ENCODE measurements at places on chromosomes 1 and 21. TPM values are rescaled to one million over a fixed set of nuclear protein-coding genes. Genes with fewer than 3 reads are reported as not detected.

- no peaks in the 10 kb centered on the region for H3K36me3 ChIP-seq
- DNase-seq = no peak
- no peak overlapping the region for H3K4me3 ChIP-seq
- no peak overlapping the region for H3K27ac ChIP-seq
These were observed 9.5 kb upstream of the ZBTB18 start for GRCh38 chr1:244041466-244042120.

GRCh38 chr1:16158025-16158424 lies 2.2 kb upstream of the EPHA2 start:
- H3K4me3 ChIP-seq = peak overlapping the region; percentile 18
- DNase-seq = no peak
- peaks cover 8% of the 10 kb centered on the region for H3K27me3 ChIP-seq
- peak overlapping the region; percentile 53 for H3K27ac ChIP-seq
- H3K4me1 ChIP-seq = peaks cover 70% of the 10 kb centered on the region

DNA sequence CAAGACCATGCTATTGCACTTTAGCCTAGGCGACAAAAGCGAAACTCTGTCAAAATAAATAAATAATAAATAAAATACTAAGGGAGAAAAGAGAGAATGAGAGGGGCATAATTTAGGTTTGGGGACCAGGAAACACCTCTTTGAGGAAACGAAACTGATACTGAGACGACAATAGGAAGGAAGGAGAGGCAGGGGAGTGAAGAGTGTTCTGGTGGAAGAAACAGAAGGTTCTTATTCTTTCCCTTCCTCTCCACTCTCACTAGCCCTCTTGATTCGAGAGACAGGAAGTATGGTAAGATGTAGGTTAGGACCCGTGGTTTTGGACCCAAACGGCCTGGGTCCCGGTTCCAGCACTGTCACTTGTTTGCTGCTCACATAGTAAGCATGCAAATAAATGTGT lies 1.6 kb upstream of the NKAIN1 start:
- H3K27ac ChIP-seq = no peak overlapping the region
- no peak overlapping the region for H3K4me3 ChIP-seq
- peaks cover 8% of the 10 kb centered on the region for H3K4me1 ChIP-seq
- DNase-seq = no peak
- peaks cover 4% of the 10 kb centered on the region for H3K36me3 ChIP-seq
- H3K27me3 ChIP-seq = peaks cover 42% of the 10 kb centered on the region

GRCh38 chr1:51989582-51990477 lies 670 bp downstream of the RAB3B start:
- no peak overlapping the region for H3K27ac ChIP-seq
- H3K27me3 ChIP-seq = peaks cover 20% of the 10 kb centered on the region
- H3K4me1 ChIP-seq = peaks cover 10% of the 10 kb centered on the region
- H3K36me3 ChIP-seq = no peaks in the 10 kb centered on the region
- peak overlapping the region; percentile 87 for H3K4me3 ChIP-seq

- no peak overlapping the region for H3K4me3 ChIP-seq
- H3K4me1 ChIP-seq = no peaks in the 10 kb centered on the region
- H3K27ac ChIP-seq = no peak overlapping the region
These were observed 8.4 kb downstream of the MYBPH start for GRCh38 chr1:203167026-203167912.

GRCh38 chr1:42756956-42757891 lies 9.6 kb downstream of the P3H1 start:
- peaks cover 8% of the 10 kb centered on the region for H3K4me1 ChIP-seq
- DNase-seq = peak; percentile 27
- H3K4me3 ChIP-seq = no peak overlapping the region
- H3K27ac ChIP-seq = peak overlapping the region; percentile 58
- H3K36me3 ChIP-seq = peaks cover 87% of the 10 kb centered on the region

DNA sequence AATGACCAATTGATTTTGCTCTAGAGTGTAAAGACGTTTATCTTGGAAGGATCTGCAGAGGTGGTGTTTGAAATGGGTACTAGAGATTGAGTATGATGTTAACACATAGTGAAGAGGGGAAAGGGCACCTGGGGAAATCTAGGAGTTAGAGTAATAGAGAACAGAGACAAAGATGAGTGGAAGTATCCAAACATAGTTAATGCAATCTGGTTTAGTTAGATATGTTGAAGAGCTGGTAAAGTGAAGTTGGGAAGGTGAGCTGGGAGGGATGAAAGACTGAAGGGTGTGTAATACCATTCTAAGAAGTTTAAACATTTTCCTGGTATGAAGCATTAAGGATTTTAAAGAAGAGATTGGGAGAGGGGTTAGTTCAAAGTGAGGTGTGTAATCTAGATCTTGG lies 11.0 kb downstream of the XPR1 start:
- no peak for DNase-seq
- H3K36me3 ChIP-seq = no peaks in the 10 kb centered on the region
- H3K27ac ChIP-seq = no peak overlapping the region
- H3K27me3 ChIP-seq = no peaks in the 10 kb centered on the region

CSF3R gene
- polyA plus RNA-seq = not detected

- H3K4me1 ChIP-seq = peaks cover 52% of the 10 kb centered on the region
- H3K36me3 ChIP-seq = no peaks in the 10 kb centered on the region
- H3K27me3 ChIP-seq = no peaks in the 10 kb centered on the region
- H3K4me3 ChIP-seq = peak overlapping the region; percentile 22
These were observed 5.3 kb downstream of the RXFP4 start for GRCh38 chr1:155946633-155947219.

DNA sequence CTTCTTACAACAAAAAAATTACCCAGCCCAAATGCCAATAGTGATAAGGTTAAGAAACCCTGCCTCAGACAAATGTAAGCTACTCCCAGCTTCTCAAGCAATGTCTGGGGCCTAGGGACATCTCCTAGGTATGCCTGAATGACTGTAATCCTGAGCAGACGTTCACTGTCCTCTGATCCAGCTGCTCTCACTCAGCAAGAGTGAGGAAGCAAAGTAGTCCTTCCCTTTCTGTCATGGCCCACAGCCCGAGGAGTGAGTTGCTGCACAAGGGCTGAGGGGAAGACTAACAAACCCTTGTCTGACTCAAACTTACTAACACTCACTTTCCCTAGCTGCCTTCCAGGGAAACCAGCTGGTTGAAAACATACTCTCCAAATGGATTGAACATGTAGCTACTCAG lies 124.9 kb upstream of the TNFSF4 start:
- H3K27me3 ChIP-seq = no peaks in the 10 kb centered on the region
- peak overlapping the region; percentile 41 for H3K27ac ChIP-seq
- DNase-seq = no peak
- H3K4me3 ChIP-seq = no peak overlapping the region
- peaks cover 12% of the 10 kb centered on the region for H3K4me1 ChIP-seq

GRCh38 chr21:33981391-33982101 lies 65.9 kb upstream of the ATP5PO start:
- H3K27me3 ChIP-seq = no peaks in the 10 kb centered on the region
- no peak overlapping the region for H3K4me3 ChIP-seq
- no peaks in the 10 kb centered on the region for H3K36me3 ChIP-seq
- H3K27ac ChIP-seq = no peak overlapping the region

SPRR2E gene
- not detected for polyA plus RNA-seq

DNA sequence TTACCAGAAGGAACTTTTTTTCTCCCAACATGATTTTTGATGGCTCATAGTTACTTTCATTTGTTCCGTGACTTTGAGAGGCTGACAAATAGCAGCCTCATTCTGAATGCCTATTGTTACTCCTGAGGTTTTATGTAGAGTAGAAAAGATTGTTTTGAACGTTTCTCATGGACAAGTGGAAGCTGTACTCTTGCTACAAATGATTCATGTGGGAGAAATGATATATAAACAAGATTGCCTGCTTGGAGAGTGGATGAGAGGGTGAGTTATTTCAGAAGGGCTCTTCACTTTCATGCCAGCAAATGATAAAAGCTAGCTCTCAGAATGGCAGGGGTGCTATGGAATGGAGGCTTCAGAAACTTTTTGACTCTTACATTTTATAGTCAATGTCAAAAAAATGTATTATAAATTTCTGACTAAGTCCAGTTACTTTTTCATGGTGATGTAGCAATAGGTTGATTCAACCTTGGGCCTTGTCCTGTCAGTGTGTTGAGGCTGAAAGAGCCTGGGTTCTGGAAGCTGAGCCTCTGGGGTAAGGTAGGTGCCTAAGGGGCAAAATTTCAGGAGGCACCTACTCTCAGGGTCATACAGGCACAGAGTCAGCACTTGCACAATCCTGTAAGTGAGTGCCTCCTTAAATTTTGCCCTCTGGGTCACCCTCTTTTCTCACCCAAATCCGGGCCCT lies 19.4 kb downstream of the JUN start:
- H3K27me3 ChIP-seq = peaks cover 8% of the 10 kb centered on the region
- H3K27ac ChIP-seq = no peak overlapping the region
- no peak overlapping the region for H3K4me3 ChIP-seq
- H3K36me3 ChIP-seq = no peaks in the 10 kb centered on the region
- no peak for DNase-seq

DNA sequence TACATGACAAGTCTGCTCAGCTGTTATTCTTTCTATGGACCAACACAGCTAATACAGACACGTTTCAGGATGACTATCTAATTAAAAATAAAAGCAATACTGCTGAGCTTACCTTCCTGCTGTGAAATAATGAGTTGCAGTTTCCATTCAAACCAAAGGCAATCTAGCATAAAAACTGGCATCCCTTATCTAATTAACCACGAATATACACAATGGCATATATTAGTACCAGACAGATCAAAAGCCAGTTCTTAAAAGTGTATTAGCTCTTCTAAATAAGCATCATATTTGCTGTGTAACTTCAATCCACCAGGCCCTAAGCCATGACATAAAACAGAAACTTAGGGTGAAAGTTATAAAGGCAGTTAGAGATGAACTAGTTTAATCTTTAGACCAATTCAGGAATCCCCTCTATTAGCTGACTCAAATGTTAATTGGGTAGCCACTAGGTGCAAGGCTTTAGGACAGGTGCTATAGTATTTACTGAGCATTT lies 20.6 kb downstream of the TESK2 start:
- no peak overlapping the region for H3K4me3 ChIP-seq
- H3K4me1 ChIP-seq = no peaks in the 10 kb centered on the region
- H3K36me3 ChIP-seq = no peaks in the 10 kb centered on the region
- no peak for DNase-seq
- no peak overlapping the region for H3K27ac ChIP-seq
- no peaks in the 10 kb centered on the region for H3K27me3 ChIP-seq

DNA sequence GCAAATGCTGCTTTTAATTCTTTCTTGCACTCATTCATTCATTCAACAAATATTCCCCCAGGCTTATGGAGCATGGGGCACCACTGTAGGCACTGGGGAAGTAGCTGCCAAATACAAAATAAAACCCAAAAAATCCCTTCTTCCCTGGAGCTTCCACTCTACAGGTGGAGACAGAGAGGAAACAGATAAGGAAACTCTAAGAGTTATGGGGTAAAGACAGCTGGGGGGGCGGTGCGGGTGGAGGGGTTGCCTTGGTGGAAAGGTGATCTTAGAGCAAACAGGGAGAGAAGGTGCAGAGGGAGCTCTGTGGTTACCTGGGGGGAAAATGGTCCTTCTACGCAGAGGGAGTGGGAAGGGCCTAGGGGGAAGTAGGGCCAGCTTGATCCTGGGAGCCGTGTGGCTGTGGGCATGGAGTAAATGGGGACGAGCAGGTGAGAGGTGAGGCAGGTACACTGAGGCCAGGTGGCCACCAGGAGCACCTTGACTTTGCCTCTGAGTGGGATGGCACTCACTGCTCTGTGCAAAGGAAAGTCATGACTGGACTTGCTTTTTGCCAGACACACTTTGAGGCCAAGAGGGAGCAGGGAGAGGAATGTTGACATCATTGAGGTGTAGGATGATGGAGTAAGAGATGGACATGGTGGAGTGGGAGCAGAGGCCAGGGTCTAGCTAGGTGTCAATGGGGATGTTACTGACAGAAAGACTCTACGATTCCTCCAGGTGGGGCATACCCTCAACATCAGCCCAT lies 152.0 kb downstream of the ETS2 start:
- no peak for DNase-seq
- no peak overlapping the region for H3K27ac ChIP-seq
- H3K36me3 ChIP-seq = peaks cover 4% of the 10 kb centered on the region
- no peak overlapping the region for H3K4me3 ChIP-seq
- peaks cover 2% of the 10 kb centered on the region for H3K27me3 ChIP-seq
- no peaks in the 10 kb centered on the region for H3K4me1 ChIP-seq

DNA sequence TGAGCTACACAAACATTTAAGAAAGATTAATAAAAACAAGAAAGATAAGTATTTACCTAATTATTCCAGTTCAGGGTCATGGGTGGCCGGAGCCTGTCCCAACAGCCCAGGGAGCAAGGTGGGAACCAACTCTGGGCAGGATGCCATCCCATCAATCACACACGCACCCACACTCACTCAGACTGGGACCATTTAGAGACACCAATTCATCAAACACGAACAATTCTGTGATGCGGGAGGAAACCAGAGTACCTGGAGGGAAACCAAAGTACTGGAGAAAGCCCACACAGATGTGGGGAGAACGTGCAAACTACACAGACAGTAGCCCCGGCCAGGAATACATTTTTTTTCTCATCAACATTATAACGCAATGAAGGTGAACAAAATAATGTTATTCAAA lies 16.2 kb downstream of the WASF2 start:
- H3K4me3 ChIP-seq = no peak overlapping the region
- peak overlapping the region; percentile 73 for H3K27ac ChIP-seq
- no peaks in the 10 kb centered on the region for H3K27me3 ChIP-seq
- H3K36me3 ChIP-seq = peaks cover 37% of the 10 kb centered on the region
- peaks cover 41% of the 10 kb centered on the region for H3K4me1 ChIP-seq
- no peak for DNase-seq

DNA sequence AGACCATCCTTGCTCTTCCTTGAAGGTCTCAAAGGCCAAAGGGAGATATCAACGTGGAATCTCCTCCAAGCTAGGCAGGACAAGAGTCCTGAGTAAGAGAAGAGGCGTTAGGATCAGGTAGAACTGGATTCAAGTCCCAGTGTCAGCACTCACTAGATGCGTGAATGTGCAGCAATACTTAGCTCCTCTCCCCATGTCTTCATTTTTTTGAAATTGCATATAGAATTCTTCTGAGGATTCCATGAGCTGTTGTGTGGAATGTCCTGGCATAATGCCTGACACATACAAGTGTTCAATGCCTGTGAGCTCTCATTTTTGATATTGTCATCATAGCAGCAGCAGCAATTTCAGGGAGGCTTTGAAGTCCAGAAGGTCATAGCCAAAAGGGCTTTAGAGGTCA lies 333.2 kb downstream of the KCNH1 start:
- no peaks in the 10 kb centered on the region for H3K36me3 ChIP-seq
- peaks cover 7% of the 10 kb centered on the region for H3K27me3 ChIP-seq
- no peak overlapping the region for H3K4me3 ChIP-seq
- no peak overlapping the region for H3K27ac ChIP-seq

DNA sequence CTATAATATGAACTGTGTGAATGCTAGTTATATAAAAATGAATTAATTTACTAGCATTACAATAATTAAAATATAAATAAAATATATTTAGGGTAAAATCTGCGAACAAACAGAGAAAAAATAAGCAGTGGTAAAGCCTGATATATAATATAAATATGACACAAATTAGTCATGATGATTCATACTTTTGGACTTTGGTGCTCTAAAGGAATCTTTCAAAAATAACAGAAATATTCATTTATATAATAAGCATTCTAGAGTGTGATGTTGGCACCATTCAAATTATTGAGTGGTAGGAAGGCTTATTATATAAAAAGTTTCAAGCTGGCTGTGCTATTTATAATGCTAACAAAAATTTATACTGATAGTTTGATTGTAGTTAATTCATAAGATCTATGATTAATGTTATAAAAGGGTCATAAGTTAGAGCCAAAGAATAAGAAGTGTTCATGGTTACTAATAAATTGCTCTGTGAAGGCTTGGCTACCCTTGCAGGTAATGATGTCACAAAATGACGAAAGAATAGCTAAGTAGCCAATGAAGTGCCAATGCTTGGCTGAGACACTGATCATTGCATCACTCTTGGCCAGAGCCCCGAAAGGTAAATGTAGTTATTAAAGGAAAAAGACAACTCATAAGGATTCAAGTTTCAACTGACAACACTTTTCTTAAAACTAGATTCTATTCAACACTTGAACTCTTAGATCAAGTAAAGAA lies 108.7 kb downstream of the USH2A start:
- no peak for DNase-seq
- H3K4me1 ChIP-seq = peaks cover 2% of the 10 kb centered on the region
- H3K36me3 ChIP-seq = no peaks in the 10 kb centered on the region

LHX8 gene
- polyA plus RNA-seq = not detected
